ENCODE measurements at places on chromosomes 3 and 15.

DNA sequence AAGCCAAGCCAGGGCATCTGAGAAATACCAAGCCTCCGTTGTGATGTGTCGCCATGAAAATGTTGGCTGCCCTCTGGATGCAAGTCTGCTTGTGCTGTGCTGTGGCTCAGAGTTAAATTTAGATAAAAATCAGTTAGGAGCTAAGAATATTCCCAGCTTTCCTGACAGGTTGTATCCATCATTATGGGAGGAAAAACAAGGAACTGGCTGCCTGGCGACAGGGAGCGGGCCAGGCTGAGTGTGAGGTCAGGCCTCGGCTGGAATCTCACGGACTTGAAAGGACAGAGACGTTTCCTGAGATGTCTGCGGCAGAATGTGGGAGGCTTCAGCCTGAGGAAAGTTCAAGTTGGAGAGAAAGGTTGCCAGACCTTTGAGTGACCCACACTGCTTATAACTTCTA, 213.8 kb downstream of the THSD4 start:
- DNase-seq = no peak

DNA sequence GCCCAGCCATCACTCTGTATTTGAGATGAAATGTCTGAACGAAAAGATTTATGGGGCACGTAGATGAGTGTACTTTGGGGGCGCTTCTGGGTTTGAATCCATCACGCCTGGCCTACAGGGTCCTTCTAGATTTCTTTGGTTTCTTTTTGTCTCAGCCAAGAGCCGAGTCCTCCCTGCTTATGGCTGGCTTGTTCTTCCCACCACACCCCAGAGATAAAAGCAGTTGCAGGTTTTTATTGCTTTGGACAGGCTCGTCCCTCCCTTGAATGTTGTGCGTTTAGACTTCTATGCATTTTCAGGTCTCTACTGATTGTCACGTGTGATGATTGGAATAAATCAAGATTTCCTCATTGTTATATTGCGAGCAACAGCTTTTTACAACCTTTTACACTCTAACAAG, 104.8 kb upstream of the CHRNA7 start:
- no peak for DNase-seq

DNA sequence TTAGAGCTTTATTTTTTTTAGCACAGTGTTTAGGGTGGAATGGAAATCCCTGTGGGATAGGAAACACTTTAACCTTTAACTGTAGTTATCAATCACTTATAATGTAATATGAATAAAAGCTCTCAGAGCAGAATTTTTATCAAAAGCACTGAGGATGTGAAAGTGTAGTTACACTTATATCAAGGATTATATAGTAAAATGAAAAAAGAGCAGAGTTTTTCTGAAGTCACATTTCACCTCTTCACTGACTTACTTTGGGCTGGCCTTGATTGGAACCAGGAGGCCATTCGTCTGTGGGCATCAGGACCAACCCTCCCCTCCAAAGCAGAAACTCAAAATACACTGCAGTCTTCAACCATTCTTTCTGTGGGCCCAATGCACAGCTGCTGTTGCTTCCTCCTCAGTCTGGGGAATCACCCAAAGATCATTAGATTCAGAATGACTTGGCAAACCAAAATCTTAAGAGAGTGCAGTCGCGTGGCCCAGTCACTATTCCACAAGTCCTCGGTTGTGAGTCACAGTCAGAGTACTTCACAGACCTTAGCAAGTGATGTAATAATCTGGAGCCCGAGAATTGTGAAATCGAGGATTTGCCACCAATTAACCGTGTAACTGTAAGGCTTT, 132.6 kb upstream of the COL8A1 start:
- DNase-seq = peak; percentile 93

DNA sequence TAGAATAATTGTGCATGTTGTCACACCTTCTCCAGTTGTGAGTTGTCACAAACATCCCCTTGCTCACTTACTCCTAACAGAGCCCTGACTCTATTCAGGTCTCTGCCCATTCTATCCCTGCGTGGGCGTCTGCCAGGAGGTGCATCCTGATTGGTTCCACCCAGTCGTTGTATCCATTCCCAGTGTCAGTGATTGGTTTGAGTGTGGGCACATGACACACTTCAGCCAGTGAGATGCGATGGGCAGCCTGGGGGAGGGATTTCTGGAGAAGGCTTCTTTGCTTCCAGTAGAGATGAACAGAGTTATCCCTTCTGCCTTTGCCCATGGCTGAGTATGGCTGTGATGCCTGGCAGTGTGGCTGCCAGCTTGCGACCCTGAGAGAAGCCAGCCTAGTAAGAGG, 18.7 kb downstream of the PXYLP1 start:
- no peak for DNase-seq

DNA sequence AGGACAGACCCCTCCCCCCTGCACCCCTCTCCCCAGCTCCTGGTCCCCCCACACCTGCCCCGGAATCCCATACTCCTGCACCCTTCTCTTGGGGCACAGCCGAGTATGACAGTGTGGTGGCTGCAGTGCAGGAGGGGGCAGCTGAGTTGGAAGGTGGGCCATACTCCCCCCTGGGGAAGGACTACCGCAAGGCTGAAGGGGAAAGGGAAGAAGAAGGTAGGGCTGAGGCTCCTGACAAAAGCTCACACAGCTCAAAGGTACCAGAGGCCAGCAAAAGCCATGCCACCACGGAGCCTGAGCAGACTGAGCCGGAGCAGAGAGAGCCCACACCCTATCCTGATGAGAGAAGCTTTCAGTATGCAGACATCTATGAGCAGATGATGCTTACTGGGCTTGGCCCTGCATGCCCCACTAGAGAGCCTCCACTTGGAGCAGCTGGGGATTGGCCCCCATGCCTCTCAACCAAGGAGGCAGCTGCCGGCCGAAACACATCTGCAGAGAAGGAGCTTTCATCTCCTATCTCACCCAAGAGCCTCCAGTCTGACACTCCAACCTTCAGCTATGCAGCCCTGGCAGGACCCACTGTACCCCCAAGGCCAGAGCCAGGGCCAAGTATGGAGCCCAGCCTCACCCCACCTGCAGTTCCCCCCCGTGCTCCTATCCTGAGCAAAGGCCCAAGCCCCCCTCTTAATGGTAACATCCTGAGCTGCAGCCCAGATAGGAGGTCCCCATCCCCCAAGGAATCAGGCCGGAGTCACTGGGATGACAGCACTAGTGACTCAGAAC, 9.8 kb downstream of the MAP1A start:
- no peak for DNase-seq

DNA sequence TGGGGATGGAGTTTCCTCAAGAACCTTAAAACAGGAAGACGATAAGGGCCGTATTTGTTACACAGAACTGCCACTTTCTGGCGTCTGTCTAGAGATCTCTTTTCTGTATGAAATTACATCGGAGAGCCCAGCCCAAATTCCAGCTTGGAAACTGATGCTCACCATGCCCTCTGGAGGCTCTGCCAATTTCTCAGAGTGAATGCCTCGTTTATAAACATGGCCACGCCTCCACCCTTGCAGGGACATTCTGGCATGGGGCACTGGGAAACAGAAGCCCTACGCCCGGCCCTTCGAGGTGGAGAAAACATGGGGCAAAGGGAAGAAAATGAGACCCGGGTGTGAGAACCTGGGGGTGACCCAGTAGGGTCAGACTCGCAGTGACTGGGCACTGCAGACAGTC, 53.4 kb upstream of the SEC13 start:
- peak; percentile 60 for DNase-seq

DNA sequence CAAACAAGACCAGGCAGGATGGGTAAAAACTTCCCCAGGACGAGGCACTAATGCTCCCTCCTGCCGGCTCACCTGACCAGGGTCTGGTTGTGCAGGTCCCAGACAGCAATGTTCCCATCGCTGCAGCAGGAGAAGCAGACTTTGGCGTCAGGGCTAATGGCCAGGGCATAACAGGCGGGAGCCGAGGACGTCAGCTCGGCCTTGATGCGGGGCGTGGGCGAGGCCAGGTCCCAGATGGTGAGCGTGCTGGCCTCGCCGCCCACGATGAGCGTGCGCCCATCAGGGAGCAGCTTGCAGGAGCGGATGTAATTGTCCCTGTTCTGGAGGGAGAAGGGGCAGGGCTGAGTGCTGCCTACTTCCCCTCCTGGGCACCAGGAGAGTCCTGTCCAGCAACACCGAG, 43.4 kb downstream of the TLE3 start:
- DNase-seq = no peak

DNA sequence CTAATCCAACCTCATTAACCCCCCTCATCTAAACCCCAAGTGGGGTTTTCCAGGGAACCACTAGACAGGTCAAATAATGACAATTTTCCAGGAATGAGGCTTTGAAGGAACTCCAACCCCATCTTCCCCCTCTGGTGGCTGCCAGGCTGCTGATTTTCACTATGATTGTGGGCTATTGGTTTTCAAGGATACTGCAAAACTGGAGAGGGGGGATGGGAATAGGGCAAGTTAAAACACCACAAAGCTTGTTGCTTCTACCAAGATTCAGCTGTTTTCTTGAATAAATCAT, 10.4 kb upstream of the ZNF662 start:
- DNase-seq = no peak

DNA sequence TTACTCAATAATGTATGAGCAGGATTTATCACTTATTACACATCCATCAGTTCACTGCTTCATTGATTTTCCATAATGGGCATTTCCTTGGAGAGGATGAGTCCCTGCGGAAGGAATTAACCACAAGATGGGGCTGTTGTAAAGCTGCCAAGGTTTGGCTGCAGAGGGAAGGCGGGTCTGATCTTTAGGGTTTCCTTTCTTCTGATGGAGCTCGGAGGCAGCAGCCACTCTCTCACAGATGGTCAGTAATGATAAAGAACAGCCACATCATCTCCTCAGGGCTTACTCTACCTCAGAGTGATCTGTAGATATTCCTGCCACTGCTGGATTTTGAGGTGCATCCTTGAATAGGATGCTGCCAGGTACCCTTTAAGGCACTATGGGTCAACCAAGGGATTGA, 115.2 kb downstream of the USP13 start:
- peak; percentile 58 for DNase-seq

- peak; percentile 6 for DNase-seq
Measured at GRCh38 chr3:108319428-108320082, 23.2 kb downstream of the HHLA2 start.

DNA sequence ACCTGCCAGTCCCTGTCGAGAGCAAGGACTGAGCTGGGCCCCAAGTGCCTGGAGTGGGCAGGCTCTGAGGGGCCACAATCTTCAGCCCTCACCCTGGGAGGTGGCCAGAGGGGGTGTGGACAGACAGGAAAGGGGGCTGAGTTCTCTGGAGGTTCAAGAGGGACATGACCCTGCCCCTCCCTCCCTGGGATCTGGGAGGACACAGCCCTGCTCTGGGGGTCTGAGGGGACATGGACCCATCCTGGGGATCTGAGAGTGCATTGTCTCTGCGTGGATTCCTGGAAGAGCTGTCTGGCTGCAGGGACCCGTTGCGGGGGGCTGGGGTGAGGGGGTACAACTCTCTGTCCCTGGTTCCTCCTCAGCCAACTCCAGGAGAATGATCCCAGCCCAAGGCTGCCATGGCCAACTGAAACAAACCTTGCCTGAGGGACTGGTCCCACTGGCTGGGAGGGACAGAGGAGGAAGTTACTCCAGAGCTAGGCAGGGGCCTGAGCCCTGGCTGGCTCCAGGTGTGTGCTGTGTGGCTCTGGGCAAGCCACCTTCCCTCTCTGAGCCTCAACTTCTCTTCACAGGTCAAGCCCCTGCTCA, 29.0 kb downstream of the PTH1R start:
- DNase-seq = no peak

- no peak for DNase-seq
Measured at GRCh38 chr3:178181784-178182183, 354.5 kb upstream of the KCNMB2 start.

DNA sequence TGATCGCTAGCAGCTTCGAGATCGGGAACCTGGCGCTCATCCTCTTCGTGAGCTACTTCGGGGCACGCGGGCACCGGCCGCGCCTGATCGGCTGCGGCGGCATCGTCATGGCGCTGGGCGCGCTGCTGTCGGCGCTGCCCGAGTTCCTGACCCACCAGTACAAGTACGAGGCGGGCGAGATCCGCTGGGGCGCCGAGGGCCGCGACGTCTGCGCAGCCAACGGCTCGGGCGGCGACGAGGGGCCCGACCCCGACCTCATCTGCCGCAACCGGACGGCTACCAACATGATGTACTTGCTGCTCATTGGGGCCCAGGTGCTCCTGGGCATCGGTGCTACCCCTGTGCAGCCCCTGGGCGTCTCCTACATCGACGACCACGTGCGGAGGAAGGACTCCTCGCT, 62.5 kb downstream of the SLCO3A1 start:
- DNase-seq = no peak

DNA sequence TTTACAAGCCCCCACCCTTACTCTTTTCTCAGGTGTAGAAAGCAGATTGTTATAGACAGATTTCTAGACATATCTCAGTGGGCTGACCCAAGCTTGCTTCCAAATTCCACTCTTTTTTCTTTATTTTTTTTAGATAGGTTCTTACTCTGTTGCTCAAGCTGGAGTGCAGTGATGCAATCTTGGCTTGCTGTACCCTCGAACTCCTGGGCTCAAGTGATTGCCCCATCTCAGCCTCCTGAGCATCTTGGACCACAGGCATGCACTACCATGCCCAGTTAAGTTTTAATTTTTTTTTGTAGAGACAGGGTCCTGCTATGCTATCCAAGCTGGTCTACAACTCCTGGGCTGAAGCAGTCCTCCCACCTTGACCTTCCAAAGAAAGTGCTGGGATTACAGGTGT, 53.5 kb upstream of the ADAMTS9 start:
- peak; percentile 67 for DNase-seq

GRCh38 chr3:23438657-23439056, 235.5 kb downstream of the UBE2E2 start:
- no peak for DNase-seq

GRCh38 chr3:68056556-68056955, 402.1 kb upstream of the SUCLG2 start:
- no peak for DNase-seq

DNA sequence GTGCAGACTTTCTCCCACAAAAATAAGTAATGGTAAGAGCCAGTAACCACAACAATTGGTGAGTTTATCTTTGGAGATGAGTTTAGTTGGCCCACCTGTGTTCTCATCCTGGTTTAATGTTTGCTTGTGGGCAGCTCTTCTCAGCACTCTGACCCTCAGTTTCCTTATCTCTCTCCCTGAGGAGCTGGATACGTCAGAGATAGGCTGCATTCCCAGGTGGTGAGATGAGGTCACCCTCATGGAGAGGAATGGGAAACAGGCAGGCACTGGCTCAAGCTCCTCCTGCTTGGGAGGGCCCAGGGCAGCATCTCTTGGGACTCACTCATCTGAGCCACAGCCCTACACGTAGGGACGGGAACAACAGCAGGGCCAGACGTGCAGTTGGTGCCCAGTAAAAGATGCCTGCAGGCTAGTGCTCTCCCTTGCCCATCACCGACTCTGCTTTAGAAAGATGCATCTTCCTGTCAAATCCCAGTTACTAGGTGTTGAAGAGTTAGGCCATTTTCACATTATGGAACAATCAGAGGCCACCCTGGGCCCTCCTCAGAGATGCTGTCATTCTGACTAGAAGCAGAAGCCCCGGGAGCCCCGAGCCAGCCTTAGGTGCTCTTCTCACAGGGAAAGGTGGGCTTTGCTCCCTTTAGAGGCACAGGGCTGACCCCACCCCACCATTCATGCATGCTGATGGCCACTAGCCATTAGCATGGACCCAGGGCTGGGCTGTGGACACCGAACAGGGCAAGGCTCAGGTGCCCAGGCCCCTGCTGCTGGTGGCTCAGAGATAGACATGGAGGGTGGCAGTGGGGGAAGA, 59.7 kb downstream of the GRIP2 start:
- no peak for DNase-seq

GRCh38 chr3:131608296-131608695, 105.5 kb upstream of the MRPL3 start:
- no peak for DNase-seq

- DNase-seq = peak; percentile 67
Measured at GRCh38 chr3:65963787-65964677, 74.7 kb downstream of the MAGI1 start.
